ENCODE measurements at places on chromosomes 16 and 17. TPM values are rescaled to one million over a fixed set of nuclear protein-coding genes. Genes with fewer than 3 reads are reported as not detected.

KRTAP9-2 gene
- not detected for total RNA-seq

XAF1 gene
- 23.9 TPM for total RNA-seq

SMIM36 gene
- total RNA-seq = not detected

CACNG1 gene
- total RNA-seq = not detected

FAM20A gene
- not detected for total RNA-seq

TTYH2 gene
- total RNA-seq = 1.1 TPM

FN3K gene
- 4.2 TPM for total RNA-seq

SHCBP1 gene
- total RNA-seq = 26.8 TPM

MT4 gene
- total RNA-seq = not detected

ZNF469 gene
- 1.3 TPM for total RNA-seq

TMEM256 gene
- 56.9 TPM for total RNA-seq

CD300LB gene
- total RNA-seq = not detected

PRSS36 gene
- 0.49 TPM for total RNA-seq

CFAP97D1 gene
- total RNA-seq = under 0.01 TPM

SLC16A5 gene
- 5.0 TPM for total RNA-seq

ZNF768 gene
- 21.2 TPM for total RNA-seq

REXO5 gene
- 5.5 TPM for total RNA-seq

NPIPB8 gene
- total RNA-seq = not detected

DHODH gene
- total RNA-seq = 6.9 TPM

SULT1A3 gene
- total RNA-seq = 2.5 TPM

HBA2 gene
- total RNA-seq = not detected

ALOX15B gene
- not detected for total RNA-seq

HOXB9 gene
- not detected for total RNA-seq

NUP85 gene
- 53.2 TPM for total RNA-seq

SAMD14 gene
- 4.1 TPM for total RNA-seq

GRB7 gene
- not detected for total RNA-seq

TP53TG3 gene
- total RNA-seq = not detected

KRT28 gene
- total RNA-seq = not detected

FOXL1 gene
- total RNA-seq = 1.7 TPM

GPR139 gene
- total RNA-seq = not detected

ATP6V0D1 gene
- total RNA-seq = 82.2 TPM

SOX8 gene
- total RNA-seq = 0.99 TPM

TLE7 gene
- 0.07 TPM for total RNA-seq

LRRC37A gene
- total RNA-seq = 2.5 TPM

ROGDI gene
- 11.7 TPM for total RNA-seq

KREMEN2 gene
- not detected for total RNA-seq

IKZF3 gene
- total RNA-seq = not detected

HOXB8 gene
- not detected for total RNA-seq

ABCA9 gene
- total RNA-seq = 13.9 TPM

G6PC1 gene
- not detected for total RNA-seq

IGSF6 gene
- not detected for total RNA-seq

CEP295NL gene
- 0.73 TPM for total RNA-seq

COG4 gene
- total RNA-seq = 94.5 TPM

CSH2 gene
- total RNA-seq = not detected

ADAMTS18 gene
- 5.5 TPM for total RNA-seq

STX1B gene
- 0.39 TPM for total RNA-seq

ATAD5 gene
- 5.3 TPM for total RNA-seq

CXCL16 gene
- 7.4 TPM for total RNA-seq

MGAT5B gene
- total RNA-seq = 0.53 TPM

CHRNE gene
- 3.2 TPM for total RNA-seq

NT5M gene
- total RNA-seq = 2.6 TPM
